NCI-H1105 (cell line): ENCODE measurements at places on chromosomes 1 and 21.

- no peak for DNase-seq
These were observed 12.9 kb upstream of the TTF2 start for GRCh38 chr1:117047271-117047670.

- DNase-seq = no peak
These were observed 4.2 kb downstream of the S100A12 start for GRCh38 chr1:153371231-153371630.

DNA sequence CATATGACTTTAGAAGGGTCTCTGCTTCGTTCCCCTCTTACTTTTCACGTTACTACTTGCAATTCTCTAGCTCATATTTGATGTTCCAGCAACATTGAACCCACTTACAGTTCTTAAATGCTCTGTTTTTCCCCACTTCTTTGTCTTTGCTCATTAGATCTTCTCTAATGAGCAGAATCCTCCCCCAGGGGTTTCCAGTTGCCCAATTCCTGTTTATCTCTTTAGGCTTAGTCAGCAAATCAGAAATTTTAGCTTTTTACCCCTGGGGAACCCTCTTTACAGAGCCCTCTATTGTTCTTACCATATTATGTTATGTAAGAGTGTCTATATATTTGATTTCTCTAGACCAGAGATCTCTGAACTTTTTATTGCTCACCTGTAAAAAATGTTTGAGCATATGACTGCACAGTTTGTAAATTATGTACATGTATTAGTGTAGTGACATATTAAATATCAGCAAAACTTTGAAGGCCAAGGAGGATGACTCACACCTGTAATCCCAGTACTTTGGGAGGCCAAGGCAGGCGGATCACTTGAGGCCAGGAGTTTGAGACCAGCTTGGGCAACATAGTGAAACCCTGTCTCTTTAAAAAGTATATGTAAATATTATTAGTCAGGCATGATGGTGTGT lies 71.4 kb downstream of the FNBP1L start:
- DNase-seq = no peak

GRCh38 chr1:59198564-59198963 lies 98.3 kb upstream of the FGGY start:
- no peak for DNase-seq

DNA sequence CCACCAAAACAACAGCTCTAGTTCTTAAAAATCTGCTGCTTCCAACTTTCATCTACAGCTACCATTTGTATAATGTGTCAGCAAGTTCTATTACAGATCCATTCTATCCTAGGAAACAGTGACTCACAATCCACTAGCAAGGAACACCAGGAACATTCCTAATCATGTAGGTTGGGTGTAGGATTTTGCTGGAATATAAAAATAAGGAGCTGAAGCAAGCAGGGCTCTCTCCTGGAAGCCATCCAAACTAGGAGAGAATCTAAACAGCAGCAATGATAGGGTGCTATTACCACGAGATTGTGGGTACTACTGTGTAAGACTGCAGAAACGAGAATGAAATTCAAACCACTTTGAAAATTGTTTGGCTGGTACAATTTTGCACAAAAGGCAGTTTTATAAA lies 135.0 kb downstream of the PTPN14 start:
- DNase-seq = peak; percentile 9

DNA sequence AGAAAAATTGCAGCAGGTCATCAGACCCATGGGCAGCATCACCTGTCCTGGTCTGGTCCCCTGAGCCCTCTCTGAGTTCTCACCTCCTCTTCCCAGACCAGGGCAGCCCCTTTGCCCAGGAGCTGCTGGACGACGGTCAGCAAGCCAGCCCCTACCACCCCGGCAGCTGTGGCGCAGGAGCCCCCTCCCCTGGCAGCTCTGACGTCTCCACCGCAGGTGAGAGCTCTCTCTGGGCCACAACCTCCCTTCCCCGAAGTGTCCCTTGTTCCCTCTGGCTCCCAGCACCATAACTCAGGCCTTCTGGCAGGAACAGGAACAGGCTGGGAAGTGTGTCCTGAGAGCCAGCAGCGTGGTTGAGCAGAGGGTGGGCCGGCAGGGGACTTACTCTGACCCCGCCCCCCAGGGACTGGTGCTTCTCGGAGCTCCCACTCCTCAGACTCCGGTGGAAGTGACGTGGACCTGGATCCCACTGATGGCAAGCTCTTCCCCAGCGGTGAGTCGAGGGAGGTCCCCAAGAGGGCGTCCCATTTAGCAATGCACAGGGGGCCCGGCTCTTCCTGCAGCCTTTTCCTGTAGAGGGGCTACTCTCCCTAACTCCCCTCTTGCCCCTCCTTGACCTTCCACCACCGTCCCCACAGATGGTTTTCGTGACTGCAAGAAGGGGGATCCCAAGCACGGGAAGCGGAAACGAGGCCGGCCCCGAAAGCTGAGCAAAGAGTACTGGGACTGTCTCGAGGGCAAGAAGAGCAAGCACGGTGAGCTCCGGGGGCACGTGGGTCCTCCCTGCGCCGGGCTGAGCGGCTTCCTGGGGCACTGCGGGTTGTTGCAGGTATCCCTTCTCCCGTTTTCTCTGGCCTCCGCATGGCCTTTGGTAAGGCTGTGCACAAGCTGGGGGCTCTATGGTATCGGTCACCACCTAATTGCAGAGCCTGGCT lies 2.4 kb downstream of the ELF3 start:
- no peak for DNase-seq

- no peak for DNase-seq
These were observed 8.2 kb downstream of the TMCC2 start for GRCh38 chr1:205235951-205236350.

- DNase-seq = no peak
These were observed 47.8 kb downstream of the DAB1 start for GRCh38 chr1:57376041-57376440.

GRCh38 chr1:8147956-8148355 lies 121.8 kb upstream of the ERRFI1 start:
- DNase-seq = no peak

DNA sequence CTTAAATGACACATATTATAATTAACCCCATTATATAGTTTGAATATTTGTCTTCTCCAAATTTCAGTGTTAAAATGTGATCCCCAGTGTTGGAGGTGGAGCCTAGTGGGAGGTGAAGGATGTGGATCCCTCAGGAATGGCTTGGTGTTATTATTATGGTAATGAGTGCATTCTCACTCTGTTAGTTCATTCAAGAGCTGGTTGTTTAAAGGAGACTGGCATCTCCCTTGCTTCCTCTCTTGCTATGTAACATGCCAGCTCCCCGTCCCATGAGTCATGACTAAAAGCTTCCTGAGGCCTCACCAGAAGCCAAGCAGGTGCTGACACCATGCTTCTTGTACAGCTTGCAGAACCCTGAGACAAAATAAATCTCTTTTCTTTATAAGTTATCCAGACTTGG lies 1612.7 kb downstream of the AMY1C start:
- DNase-seq = no peak

DNA sequence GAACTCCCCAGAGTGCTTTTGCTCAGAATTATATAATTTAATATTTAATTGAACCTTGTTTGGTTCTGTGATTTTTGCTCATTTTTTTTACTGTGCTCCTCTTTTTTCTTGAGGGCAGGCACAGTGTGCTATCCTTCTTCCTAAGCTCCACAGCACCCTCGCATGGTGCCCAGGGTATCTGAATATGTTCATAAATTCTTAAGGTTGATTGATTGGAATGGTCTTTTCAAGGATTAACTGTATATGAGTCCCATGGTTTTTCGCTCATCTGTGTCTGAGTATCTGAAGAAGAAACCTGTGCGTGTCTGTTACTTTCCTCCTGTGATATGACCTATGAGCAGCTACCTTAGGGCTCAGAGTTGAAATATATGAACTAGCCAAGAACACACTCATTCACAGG lies 393.7 kb downstream of the HLX start:
- no peak for DNase-seq

DNA sequence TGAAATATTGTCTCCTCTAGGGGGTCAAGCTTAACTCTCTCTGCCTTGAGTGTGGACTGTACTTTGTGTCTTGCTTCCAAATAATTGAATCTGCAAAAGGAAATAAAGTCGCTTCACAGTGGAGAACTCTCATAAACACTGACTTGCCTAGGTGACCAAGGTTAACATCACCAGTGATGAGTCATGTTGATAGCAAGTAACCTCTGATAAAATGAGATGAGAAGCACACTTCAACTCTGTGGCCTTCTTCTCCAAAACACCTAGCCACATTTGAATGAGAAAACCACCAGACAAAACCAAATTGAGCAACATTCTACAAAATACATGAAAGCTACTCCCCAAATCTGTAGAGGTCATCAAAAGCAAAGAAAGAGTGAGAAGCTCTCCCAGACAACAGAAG lies 37.6 kb downstream of the PDE4B start:
- no peak for DNase-seq

- DNase-seq = no peak
These were observed 3.7 kb upstream of the SEMA4A start for GRCh38 chr1:156149374-156150332.

- DNase-seq = no peak
These were observed 587 bp downstream of the TMEM53 start for GRCh38 chr1:44673675-44674112.

GRCh38 chr1:116875391-116875790 lies 34.3 kb upstream of the PTGFRN start:
- DNase-seq = no peak

DNA sequence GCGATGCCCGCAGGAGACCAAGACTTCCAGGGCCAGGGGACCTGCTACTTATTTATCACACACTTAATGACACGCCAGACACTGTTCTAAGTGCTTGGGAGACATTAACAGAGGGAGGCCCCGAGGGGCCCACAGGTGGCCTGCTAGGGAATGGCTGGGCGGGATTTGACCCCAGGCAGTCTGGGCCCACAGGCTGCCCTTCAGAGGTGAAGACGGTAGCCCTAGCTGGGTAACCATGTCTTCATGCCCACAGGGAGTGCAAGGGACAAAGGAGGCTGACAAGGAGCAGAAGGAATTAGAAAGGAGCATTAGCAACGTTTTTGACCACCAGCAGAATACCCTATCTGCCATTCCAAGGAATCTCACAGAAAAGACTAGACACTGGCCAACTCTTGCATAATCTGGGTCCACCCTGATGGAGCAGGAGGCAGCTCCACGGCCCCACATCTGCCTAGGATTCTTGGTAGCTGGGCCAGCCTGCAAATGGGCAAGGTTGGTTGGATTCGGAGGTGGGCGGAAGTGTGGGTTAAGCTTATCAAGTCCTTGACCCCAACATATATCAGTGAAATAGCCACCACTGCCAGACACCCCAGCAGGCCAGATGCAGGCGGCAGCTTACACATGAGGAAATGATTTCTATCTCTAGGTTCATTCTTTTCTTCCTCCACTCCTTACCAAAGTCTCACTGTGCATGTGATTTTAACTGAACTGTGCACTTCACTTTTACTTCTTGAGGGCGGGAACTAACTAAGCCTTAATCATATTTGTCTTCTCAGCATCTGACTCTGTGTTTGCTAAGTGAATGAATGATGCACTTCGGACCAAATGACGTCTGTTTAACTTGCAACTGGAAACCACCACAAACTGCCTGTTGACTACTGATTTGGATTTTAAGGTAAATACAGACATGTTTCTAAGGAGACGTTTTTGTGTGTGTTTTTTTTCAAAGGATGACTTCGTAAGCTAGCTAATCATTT lies 3.4 kb upstream of the ETS2 start:
- DNase-seq = no peak

- no peak for DNase-seq
These were observed 475 bp upstream of the TDRD10 start for GRCh38 chr1:154501423-154502065.

GRCh38 chr1:185578293-185578692 lies 155.9 kb upstream of the HMCN1 start:
- no peak for DNase-seq

DNA sequence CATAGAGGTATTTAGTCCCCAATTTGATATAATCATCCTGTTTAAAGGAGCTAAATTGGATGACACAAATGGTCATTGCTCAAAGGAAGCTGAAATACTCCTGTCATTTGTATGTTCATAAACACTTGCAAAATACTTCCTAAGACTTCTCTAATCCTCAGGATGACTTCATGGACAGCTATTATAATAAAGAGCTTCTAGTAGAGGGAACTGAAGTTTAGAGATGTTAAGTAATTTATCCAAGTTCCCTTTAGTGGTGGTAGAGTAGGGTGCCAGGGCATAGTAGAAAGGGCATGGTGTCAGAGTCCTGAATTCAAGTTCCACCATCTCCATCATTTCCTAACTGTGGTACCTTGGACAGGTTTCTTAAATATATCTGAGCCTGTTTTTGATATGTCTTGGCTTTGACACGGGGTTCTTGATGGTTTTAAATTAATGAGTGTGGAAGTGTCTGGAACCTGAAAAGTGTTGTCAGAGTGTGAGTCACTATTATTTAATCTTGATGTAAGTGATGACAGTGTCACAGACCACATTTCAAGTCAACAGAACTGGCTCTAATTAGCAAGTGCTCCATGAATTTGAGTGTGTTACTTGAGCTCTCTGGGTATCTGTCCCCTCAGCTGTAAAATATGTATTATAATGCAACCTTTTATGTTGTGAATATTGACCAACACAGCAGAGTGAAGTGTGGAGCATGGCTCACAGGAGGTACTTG lies 12.1 kb upstream of the GBP6 start:
- DNase-seq = no peak

DNA sequence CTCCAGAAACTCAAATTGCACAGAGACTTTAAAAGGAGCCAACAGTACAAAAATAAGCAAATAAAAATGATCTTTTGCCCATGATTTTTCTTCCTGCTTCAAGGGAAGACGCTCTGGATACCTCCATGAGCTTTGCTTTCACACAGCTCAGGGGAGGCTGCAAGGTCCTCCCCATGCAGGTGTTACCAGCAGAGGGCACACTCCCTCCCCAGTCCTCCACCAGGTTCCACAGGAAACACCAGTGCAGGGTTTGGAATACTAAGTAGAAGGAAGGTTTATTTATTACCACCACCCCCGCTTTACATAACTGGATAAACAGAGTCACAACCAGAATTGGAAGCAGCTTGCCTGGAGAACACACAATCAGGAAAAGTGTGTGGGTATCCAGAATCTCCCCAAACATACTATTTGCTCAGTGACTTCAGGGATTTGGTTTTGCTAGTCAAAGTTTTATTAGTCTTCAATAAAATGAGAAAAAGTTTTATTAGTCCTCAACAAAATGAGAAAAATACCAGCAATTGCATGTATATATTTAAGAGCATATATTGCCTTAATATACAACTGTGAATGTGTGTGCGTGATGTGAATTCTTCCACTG lies 37.3 kb downstream of the HSD3B1 start:
- DNase-seq = no peak

- DNase-seq = no peak
These were observed 9.8 kb upstream of the CSF3R start for GRCh38 chr1:36492491-36492890.

- no peak for DNase-seq
These were observed 28.0 kb downstream of the COL6A2 start for GRCh38 chr21:46125846-46126301.

GRCh38 chr1:84571150-84571535 lies 3.1 kb downstream of the CTBS start:
- DNase-seq = no peak
